ENCODE measurements at places on chromosomes 2 and 18.

GRCh38 chr2:176080540-176081375, 3.0 kb downstream of the EVX2 start:
- DNase-seq, result no peak

DNA sequence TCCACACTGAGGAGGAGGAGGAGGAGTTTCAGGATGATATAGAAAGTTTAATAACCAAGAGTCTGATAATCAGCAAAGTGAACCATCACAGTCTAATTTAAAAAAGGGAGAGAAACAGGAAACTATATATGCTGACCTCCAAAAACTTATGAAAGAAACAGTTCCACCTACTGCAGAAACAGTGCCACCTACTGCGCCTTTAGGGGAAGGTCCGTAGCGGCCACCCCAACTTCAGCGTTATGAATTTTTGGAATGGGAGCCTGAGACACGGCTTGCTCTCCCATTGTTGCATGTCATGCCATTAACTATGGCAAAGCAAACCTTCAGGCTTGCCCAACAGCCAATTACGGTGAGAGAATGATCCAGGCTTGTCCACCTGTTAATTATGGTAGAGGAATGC, 1719.2 kb upstream of the LRRTM1 start:
- DNase-seq, result no peak

- DNase-seq, result no peak
These were observed 105.0 kb upstream of the RBBP8 start for GRCh38 chr18:22828171-22828570.

DNA sequence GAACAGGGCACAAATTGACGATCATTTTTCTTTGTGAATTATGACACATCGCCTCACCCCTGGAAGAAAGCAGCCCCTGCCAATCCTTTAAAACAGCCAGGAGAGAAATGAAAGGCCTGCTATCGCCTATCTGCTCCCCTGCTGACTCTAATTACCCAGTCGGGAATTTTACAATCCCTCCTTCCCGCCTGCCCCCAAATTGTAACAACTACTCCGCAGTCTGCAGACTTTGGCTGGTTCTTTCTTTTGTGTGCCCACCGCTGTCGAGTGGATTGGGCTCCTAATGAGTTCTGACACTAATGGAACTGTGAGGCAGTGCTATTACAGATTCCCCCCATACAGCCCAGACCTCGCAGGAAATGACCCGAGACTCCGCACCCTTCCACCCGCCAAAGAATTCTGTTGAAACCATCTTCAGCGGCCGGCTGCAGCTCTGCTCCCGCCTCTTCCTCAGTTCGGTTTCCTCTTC, 281.2 kb upstream of the PARD3B start:
- DNase-seq, result no peak

- no peak for DNase-seq
These were observed 200.8 kb downstream of the RAB3GAP1 start for GRCh38 chr2:135252805-135253458.

Data from cortex of kidney (tissue), 1 donor.